ENCODE measurements at places on chromosomes 1 and 21. TPM values are rescaled to one million over a fixed set of nuclear protein-coding genes. Genes with fewer than 3 reads are reported as not detected.
A peak's percentile ranks its signal among the peaks of the same experiment; 100 is the strongest.

DNA sequence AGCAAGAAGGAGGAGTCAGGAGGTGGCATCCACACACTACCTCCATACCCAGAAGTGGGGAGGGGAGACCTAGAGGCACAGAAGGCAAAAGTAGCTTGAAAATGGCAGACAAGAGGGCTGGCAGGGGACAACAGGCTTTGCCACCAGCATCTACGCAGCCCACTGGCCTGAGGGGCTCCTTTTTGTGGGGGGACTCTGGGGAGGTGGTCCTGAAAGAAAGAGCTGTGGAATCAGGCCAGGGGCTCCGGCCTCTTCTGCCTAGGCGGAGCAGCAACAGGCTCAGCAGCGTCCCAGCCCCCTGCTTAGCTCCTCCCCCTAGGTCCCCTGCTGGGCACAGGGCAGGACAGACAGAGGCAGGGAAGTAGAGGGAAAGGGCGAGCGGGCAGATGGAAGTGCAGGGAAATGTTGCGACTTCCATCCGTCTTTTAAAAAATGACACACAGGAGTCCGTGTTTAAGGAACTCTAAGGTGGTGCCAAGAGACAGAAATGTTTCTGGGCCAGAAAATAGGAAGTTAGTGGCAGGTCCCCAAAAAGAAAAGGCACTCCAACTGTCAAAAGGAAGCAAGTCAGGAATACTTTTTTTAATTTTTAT, 10.0 kb upstream of the LEFTY2 start:
- DNase-seq, result no peak

DNA sequence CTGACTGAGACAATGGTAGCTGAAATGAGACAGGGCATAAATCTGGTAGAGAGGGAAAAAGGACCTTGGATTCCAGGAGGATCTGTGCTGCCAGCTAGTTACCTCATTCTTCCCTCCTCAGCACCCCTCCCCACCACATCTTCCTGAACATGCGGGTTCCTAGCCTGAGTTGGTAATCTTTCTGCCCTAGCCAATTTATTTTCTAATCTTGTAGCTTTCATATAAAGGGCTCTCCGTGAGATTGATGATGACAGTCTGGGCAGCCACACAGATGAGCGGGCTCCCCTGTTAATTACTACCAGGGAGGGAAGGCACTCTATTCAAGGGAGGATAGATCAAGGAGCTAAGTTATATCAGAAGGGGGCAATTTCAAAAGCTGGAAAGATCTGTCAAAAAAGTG, 20.2 kb downstream of the ARHGEF11 start:
- no peak for DNase-seq

DNA sequence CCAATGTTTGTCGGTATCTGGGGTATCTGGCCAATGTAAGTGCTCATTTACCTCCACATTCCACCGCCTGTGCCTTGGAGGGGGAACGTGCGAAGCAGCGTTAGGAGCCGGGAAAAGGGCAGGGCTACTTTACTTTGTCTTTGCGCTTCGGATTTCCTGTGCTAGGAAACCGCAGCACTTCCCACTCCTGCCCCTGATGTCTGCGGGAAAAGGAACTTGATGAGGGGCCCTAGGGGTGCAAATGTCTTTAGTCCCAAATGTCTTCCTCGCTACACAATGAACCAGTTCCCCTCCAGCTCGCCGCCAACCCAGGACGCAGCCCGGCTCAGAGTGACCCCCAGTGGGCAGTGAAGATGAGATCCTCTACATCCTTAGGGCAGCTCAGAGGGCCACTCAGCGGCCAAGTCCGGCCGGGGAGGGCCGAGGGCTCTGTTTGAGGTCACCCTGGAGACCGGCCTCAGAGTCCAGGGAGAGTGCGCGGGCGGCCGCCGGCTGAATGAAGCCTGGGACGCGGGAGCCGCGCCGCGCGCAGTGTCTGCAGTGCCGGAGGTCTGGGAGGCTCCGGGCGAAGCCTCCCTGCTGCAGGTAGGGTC, at the start of gene DYNLT5:
Gene DYNLT5, plus strand, starts transcription at position 460 of the 593 bp plus-strand sequence. CDS start 2,200 bp downstream, outside the sequence.
- peak; percentile 70 for DNase-seq

DNA sequence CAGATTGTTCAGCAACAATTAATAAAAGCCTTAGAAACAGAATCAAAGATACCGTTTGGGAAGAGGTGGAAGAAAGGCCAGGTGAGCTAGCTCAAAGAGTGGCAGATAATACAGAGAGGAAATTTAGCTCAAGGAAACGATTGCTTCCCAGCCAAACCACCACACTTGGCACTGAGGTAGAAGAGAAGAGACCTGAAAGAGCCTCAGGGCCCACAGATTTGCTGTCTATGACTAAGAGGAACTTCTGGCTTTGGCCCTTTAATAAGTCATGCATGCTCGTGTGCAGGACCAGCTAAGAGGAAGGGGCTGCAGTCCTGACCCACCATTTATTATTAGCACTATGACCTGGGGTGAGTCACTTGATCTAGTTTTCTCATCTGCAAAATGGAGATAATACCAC, 72.8 kb upstream of the BCL10 start:
- DNase-seq, result no peak

DNA sequence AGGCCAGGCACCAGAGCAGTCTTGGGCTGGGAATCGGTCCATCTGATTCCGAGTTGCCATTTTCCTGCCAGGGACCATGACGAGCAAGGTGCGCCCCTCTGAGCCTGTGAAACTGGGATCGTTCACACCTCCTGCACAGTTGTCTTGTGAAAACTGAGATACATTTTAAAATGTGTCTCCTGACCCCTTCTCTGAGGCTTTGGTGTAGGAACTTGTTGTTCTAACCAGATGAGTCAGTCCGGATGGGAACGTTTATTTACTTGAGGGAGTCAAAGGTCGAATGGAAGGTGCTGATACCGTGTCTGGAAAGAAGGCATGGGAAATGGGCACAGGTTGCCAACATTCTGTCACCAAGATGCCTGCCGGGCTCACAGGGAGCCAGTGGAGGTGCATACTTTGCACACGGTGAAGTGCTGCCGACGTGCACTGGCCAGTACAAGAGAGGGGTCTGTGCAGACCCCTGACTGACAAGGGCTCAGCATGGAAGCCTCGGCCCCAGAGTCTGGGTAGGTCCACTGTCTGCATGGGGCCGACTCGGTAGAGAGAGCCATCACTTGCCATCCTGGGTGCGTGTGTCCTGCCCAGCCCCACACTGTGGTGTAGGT, 7.4 kb upstream of the KCNN3 start:
- DNase-seq, result peak; percentile 45

DNA sequence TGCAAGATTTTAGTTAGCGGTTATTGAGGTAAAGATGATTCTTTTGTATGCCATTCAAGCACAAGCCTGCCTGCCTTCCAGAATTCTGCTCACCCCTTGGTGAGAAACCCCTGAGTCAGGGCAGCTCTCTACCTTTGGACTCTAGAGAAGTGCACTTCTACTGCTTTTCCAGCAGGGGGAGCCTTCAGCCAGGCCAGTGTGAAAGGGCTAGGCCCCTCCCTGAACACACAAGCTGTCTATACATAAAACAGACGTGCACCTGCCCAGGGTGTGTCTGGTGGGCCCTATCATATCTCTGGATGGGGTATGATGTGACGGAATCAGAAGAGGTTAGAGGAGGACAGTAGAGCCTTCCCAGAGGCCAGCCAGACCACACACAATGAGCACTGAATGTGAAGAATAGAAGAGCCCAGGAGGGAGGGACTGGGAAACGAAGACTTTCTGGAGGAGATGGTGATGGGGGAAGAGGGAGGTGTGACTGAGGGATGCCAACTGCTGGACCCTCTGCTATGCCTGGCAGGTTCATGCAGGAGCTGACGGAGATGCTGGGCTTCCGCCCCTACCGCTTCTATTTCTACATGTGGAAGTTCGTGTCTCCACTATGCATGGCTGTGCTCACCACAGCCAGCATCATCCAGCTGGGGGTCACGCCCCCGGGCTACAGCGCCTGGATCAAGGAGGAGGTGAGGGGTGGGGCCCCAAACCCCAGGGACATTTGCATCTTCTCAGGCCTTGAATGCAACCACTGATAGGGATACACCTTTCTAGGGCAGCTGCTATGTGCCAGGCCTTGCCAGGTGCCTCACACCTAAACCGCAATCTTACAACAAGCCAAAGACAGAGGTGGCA, 13.0 kb upstream of the KCNC4 start:
- DNase-seq, result no peak

GRCh38 chr1:110734133-110734680, 59.5 kb upstream of the KCNA3 start:
- no peak for DNase-seq

GRCh38 chr1:222880587-222880986, 65.7 kb downstream of the DISP1 start:
- no peak for DNase-seq

DNA sequence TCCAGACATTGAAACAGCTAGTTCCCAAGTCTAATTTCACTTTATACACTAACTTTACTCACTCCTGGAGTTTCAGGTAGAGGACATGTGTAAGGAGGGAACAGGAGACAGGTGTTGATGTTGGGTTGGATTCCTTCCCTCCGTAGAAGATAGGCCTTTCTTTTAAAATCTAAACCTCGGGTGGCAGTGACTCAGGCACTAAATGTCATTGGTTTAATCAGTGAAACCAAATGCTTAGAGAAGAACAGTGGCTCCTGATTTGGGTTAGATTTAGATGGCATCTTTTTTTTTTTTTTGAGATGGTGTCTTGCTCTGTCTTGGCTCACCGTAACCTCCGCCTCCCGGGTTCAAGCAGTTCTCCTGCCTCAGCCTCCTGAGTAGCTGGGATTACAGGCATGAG, 7.2 kb downstream of the CAP1 start:
- DNase-seq, result no peak

DNA sequence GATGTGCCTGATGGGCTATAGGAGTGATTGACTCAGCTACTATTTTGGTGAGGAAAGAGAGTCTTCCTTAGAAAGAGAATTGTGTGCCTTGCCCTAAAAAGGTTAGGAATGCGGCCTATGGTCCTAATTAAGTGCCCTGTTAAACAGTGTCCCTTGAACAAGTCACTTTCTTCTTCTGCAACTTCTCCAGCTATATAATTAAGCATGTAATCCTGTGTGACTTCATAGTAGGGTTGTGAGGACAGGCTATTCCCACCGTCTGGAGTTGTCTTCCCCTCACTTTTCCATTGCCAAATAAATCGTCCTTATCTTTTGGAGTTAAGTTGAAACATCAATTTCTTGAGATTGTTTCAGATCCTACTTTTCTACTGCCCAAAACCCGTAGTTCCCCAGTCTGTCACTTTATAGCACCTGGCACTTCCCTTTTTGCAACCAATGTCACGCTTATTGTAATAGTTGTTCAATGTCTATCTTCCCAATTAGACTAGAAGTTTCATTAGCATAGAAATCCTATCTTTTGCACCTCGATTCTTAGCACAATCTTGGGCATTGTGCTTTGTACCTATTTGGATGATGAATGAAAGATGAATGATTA, 27.6 kb upstream of the SLC16A1 start:
- DNase-seq, result no peak

GRCh38 chr1:36636206-36636605, 153.5 kb upstream of the CSF3R start:
- no peak for DNase-seq

DNA sequence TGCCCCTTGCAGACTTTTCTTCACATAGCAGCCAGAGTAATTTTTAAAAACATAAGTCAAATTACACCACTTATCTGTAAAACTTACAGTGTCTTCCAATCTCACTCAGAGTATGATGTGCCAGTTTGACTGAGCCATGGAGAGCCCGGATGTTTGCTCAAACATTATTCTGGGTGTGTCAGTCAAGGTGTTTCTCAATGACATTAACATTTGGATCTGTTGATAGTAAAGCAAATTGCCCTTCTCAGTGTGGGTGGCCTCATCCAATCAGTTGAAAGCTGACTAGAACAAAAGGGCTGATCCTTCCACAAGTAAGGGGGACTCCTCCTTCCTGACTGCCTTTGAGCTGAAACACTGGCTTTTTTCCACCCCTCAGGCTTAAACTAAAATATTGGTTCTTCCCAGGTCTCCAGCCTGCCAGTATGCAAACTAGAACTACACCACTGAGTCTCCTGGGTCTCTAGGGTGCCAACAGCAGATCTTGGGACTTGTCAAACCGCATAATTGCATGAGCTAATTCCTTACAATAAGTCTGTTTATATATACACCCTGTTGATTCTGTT, 157.9 kb upstream of the CTTNBP2NL start:
- DNase-seq, result no peak

- DNase-seq, result no peak
These were observed 34.9 kb upstream of the ARHGEF16 start for GRCh38 chr1:3419415-3420204.

- DNase-seq, result peak; percentile 70
These were observed 10.8 kb downstream of the DPT start for GRCh38 chr1:168717906-168718891.

GRCh38 chr1:154493276-154493675, 8.7 kb upstream of the TDRD10 start:
- DNase-seq, result peak; percentile 55

- DNase-seq, result no peak
These were observed 99.4 kb downstream of the FASLG start for GRCh38 chr1:172758259-172758658.

DNA sequence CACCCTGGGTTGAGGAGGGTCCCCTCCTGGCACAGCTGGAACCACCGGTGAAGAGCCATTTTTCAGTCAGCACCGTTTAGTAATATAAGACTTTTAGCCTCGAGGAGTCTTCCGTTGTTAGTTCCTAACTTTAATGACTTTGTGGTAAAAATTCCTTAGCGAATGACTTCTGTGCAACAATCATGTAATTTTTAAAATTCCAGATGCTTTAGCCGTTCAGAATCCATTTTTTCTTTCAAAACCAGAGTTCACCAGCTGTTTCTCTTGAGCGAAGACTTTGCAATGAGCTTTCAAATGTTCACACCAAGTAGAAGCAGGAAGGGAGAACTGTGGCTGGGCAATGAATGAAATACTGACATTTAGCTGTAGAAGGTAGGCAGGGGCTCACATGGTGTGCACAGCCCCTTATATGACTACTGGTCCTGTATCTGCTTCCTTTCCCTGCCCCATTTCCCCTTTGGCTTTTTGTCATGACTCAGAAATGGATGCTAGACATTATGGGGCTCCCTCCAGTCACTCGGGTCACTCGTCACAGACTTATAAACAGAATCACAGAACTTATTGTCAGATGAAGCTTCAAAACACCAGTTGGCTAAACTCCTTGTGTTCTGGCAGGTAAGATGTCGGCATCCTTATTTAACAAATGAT, 4.1 kb downstream of the DISC1 start:
- DNase-seq, result no peak

- DNase-seq, result no peak
These were observed 67.7 kb downstream of the PCP4 start for GRCh38 chr21:39934895-39935294.

GRCh38 chr1:154435599-154436200, 30.6 kb downstream of the IL6R start:
- no peak for DNase-seq

AMY1A gene
- not detected for total RNA-seq

AMIGO1 gene
- 12.6 TPM for total RNA-seq

A3GALT2 gene
- not detected for total RNA-seq

HCRTR1 gene
- 0.44 TPM for total RNA-seq

Data from left cardiac atrium (tissue), 4 donors.